ENCODE measurements at places on chromosomes 3 and 15.

- no peak for DNase-seq
Measured at GRCh38 chr3:15420871-15421270, 6.5 kb downstream of the METTL6 start.

DNA sequence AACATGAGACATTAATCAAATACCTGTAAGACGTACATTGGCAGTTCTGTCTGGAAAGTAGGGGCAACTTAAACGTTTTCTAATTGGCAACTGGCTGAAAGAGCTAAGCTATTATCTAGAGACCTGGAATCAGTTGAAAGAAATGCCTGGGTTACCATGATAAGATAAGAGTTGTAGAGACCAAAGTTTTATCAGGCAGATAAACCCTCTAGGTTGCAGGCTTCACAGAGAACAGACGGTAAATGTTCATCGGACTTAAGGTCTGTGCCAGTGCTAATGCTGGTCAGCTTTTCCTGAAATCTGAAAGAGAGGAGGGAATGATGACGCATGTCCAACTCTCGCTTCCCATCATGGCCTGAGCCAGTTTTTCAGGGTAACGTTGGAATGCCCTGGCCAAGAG, 196.2 kb downstream of the ROBO2 start:
- no peak for DNase-seq

DNA sequence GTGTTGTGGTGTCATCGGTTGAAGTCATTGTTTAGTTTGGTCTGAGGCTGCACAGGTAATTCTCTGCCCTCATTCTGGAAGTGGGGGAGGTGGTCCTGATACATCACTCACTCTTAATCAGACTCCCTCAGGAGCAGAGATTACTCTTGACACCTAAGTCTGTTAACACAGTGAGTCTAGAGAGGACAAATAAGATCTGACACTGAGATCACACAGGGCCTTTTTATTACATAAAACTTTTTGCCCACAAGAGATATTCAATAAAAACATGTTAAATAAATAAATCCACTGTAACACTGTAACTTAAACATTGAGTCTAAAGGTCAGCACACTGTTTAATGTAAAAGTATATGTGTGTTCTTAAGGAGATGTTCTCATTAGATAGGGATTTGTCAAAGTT, 57.1 kb upstream of the MBNL1 start:
- no peak for DNase-seq

DNA sequence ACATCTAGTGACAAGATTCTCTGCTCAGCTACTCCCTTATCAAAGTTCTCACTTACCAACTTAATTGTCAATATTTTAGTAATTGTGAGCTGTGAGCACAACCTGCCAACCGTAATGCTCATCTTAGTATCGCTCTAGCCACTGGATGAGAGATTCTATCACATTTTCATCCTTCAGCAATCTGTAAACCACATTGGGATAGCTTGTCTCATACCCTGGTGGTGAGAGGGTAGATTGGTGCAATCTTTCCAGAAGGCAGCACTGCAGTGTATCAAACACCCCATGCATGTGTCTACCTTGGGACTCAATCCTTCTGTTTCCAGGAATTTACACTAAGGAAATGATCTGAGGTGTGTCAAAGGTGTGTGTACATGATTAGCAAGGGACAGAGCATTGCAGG, 18.9 kb upstream of the ATP8B4 start:
- DNase-seq = no peak

DNA sequence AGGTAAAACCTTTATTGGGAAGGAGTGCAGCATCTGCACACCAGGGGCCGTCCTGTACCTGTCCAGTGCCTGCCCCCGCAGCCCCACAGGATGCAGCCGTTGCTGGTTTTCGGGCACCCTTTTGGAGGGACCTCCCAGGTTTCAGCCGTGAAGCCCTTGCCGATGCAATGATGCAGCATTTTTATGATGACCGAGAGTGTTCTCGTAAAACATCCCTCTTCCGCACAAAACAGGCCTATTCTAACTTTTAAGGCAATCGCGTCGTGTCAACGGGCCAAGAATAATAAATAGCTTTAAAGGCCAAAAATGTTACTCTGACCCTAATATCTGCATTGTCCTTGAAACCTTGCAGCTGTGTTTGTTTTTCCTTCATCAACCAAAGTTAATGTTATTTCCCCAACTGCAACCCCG, 126.1 kb downstream of the LRRK1 start:
- DNase-seq = no peak

DNA sequence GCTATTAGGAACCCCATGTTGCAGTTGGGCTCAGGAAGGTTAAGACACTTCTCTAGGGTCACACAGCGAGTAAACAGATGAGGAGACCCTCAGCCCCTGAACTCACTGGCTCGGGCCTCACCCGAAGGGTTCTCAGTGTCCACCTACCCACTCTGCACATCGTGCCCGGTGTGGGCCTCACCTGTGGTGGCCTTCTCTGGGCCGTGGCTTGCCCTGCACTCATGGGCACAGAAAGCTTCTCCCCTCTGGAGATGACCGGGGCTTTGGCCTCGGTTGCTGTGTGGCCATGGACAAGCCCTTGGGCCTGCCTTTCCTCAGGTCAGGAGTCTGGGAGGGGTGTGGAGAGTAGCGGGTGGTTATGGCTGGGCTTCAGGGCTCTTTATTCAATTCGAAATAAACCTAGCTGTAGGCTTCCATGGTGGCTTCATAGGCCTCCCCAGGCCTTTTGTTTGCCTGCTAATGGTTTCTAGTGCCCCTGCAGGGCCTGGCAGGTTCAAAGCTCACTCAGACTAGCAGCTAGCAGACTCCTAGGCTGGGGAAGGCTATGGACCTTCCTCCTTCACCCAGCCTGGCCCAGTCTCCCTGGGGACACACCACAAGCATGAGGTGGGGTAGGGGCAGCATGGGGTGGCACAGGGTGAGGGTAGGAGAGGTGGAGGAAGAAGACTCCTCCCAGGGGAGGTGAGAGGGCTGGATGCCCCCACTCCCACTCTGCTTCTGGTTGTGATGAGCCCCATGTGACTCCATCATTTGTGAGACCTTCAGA, 103.1 kb downstream of the LINGO1 start:
- DNase-seq = no peak

- no peak for DNase-seq
Measured at GRCh38 chr3:27532426-27533260, 48.5 kb upstream of the SLC4A7 start.

DNA sequence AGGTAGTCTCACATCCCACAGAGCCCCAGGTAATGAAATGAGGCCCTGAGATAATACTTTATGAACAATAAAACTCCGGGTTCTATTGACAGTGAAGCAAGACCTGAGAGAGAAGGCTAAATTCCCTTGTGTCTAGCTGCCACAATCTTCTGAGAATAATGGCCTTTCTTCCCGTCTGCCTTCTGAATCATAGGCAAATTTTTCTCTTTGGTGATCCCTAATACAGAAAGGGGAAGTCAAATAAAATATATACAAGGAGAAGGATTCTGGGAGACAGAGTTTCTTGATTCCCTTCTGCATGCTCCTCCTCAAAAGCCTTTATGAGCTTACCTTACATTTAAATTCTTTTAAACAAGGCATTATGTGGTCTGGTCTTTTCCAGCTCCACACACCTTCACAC, 29.9 kb upstream of the CCR2 start:
- DNase-seq = no peak

GRCh38 chr3:183443395-183444385, 15.3 kb upstream of the MCF2L2 start:
- DNase-seq = no peak

DNA sequence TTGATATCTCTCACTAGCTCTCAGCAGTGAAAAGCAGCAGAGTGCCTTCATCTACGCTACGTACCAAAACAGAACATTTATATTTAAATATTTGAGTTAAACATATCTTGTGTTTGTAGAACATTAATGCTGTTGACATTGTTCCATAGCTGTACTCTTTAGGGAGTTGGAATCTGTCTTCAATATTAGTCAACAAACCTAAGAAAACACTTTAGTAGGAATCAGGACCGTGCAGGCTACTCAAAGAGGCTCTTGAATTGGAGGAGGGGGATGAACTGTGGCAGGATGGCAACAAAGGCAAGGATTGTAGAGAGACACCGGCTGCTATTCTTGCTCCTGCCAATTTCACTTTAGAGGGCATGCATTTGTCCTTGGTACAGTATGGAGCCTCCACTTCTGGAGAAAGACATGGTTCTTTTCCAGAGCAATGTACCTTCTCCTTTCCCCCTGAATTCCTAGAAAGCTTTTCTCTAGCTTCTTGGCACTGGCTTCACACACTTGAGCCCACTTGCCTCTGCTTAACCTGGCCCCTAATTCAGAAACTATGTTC, 265.9 kb downstream of the CD47 start:
- no peak for DNase-seq

GRCh38 chr15:71349736-71350526, 234.7 kb downstream of the THSD4 start:
- DNase-seq = no peak

DNA sequence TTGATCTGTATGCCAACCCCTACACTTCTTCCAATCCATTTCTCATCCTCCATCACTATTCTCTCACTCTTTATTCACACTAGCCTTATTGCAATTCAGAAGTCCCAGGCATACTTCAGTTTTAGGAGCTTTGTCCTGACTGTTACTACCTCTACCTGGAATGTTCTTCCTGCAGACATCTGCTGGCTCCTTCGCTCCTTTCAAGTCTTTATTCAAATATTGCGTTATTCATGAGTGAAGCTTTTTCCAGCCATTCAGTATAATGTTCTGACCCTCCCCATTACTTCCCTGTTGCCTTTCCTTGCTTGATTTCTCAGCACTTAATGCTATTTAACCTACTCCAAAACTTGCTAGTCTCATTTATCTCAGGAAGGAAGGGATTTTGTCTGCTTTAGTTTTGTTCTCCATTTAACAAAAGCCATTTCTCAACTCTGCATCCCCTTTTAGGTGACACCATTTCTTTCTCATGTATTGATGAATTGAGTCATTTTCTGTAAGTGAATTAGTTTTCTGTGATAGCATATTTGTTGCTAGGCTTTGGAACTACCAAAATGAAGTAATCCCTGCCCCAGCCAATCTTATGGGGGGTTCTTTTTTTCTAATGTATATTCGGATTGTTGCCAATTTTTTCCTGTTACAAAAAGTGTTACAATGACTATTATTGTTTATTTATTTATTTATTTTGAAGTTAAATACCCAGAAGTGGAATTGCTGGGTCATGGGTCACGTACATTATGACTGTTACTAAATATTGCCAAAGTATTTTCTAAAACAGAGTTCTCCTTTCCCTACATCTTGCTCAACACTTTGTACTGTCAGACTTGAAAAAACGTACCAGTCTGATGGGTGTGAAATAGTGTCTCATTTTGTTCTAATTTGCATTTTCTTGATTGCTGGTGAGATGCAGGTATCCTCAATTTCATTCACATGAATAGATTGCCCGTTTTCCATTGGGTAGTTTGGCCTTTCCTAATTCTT, 9.4 kb downstream of the ATP11B start:
- no peak for DNase-seq

DNA sequence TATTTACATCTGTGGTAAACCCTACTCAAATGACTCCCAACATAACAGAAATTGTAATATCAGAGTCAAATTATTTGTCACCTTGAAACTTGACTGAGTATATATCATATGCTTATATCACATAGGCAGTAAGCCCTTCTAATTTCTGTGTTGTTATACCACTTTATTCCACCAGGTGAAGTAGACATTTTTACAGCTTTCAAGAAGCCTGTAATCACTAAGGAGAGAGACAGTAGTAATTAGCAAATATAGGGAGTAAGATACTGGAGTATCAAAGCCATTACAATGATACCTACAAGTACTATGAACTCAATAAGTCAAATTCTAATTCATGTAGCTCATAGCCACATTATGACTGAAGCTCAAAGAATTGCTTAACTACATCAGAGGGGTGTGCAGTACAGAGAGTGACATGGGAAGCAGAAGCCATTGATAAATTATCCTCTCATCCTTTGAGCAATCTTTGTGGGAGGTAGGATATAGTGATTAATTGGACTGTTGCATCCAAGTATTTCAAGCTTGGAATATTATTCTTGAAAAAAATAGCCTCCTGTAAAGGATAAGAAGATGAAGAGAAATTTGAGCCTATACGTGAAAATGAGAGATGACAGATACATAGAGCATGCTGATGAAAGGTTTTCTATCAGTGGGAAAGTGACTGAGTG, 1005.9 kb downstream of the ZPLD1 start:
- peak; percentile 23 for DNase-seq

- DNase-seq = no peak
Measured at GRCh38 chr3:14438929-14439328, 36.5 kb downstream of the SLC6A6 start.

DNA sequence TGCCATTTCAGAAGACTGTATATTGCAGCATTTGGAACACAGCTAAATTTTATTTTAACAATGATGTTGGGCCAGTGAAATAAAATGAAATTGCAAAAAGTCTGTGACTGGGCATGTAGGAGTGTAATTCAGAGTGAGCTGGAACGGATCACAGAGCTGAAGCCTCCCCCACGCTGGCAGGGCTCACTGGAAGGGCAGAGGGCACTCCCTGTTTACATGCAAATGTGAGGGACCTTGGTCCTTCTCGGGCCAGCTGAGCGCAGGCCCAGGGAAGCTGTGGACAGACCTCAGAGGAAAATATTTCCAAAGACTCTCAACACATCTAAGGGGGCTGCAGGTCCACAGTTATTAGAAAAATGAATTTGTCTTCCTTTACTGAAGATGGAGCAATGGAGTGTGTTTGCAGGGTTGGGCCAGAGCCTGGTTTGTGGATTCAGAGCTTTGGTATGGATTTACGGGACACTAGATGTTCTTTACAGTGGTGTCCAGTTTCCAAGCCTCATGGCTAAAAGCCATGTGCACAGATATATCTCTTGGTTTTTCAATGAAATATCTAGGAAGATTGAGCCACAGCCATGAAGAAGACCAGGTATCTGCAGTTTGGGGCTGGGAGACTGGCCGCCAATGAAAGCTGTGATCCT, 32.0 kb downstream of the TRPM1 start:
- DNase-seq = no peak

GRCh38 chr3:125428216-125428830, 53.2 kb upstream of the ZNF148 start:
- no peak for DNase-seq

- DNase-seq = no peak
Measured at GRCh38 chr15:33115191-33115861, 79.2 kb downstream of the FMN1 start.

DNA sequence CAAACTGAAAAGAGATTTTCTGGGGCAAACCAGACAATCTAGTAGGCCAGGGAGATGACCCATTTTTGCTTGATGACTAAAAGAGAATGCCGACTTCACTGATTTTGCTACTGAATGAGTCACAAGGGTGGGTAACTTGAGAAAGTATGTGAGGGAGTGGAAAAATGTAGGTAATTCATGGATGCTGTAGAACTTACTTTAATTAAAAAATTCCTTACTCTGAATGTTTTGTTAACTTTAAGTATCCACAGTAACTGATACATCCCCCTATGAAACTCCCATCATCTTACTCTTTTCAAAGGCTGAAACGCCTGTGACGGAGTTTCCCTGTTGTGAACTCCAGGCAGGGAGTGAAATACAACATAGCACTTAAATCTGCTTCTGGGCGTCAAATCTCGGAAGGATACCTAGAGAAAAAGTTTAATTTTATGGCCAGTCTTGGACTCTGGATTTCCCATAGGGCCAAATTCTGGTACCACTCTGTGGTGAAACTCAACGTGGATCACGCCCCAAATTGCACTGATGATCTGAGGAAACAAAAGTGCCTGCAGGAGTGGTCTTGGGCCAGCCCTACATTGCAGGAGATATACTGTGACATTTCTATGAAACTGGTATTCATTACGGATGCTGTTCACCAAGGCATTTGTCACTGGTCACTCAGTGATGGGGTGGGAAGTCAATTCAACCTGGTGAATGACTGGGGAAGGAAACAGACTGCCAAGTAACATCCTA, 24.0 kb downstream of the GOLIM4 start:
- DNase-seq = no peak

All from Kasumi-1 (cell line).